CD4-positive, alpha-beta T cell treated with Interleukin-1 beta for 1 hour (primary cell): ENCODE measurements at places on chromosomes 7 and 10.

- DNase-seq = no peak
Observed at GRCh38 chr10:132272231-132272971, 35.3 kb downstream of the STK32C start.

GRCh38 chr7:51817694-51818225, 501.2 kb upstream of the COBL start:
- DNase-seq = no peak

DNA sequence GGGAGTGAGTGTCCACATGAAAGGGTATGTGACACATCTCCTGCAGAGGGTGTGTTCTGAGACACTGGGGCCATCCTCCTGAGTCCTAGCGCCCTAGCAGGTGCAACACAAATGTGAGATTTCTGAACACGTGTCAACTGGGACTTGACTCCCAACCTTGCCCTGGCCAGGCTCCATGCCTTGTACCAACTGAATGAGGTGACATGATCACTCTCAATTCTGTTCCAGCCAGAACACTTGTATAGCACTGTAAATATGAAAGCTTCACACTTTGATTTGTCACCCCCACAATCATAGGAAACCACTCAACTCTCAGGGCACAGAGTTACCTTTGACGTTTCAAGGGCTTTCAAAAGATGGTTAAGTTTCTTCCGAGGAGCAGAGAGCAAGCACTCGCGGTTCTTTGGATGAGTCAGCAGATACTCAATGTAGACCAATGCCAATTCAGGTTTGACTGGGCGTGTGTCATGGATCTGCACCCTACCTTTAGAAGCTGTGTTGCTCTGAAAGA, 48.6 kb downstream of the NCAPG2 start:
- peak; percentile 19 for DNase-seq

DNA sequence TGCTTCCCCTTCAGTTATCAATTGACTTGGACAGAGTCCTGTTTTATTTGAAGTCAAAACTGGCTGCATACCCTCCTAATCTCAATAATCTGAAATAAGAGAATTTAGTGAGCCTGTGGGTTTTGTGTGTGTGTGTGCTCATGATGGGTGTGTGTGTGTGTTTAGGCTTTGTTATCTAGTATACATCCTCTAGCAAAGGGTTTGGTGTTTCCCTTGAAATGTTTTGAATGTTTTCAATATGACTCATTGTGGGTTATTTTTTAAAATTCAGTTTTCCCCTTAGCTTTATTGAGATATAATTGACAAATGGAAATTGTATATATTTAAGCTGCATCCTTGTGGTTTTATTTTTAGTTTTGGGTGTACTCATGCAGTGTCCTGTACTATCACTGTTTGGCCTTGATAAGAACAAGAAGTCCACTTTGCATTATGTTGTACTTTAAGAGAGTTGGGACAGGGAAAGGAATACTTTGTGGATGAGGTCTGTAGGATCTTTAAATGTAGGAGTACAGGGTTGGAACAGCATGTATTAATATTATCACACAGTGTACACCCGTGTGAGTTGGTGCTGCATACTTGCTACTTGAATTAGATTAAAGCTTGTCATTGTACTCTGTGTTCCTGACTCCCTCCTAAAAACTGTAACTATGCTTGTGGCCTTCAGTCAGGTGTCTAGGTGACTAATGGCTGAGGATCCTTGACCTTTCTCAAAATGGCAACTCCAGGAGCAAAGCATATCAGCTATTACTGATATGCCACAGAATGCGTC, 58.3 kb downstream of the VCL start:
- DNase-seq = peak; percentile 8

DNA sequence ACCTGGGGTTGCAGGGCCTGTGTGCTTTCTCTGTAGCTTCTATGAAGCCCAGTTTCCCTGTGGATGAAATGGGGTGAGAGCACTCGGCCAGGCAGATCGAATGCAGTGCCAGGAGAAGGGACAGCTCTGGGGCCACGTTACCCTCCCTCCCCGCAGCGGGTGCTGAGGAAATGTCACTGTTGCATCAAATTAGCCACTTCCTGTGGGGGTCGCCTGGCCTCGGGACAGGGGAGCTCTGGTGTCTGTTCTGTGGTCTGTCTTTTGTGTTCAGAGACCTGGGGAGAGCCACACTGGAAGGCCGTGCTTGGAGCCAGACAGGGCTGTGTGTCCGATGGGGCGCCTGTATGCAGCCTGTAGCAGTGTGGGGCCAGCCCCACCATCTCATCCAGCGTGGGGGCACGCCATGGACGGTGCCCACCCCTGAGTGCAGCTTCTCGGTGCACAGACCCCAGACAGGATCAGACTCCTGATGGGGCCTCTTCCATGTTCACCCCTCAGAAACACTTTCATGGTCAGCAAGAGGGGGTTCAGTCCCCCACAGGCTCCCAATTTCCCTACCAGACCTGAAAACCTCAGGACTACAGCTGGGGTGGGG, 13.6 kb downstream of the TTYH3 start:
- DNase-seq = peak; percentile 46

- DNase-seq = no peak
Observed at GRCh38 chr7:101517304-101517703, 111.8 kb downstream of the MYL10 start.

DNA sequence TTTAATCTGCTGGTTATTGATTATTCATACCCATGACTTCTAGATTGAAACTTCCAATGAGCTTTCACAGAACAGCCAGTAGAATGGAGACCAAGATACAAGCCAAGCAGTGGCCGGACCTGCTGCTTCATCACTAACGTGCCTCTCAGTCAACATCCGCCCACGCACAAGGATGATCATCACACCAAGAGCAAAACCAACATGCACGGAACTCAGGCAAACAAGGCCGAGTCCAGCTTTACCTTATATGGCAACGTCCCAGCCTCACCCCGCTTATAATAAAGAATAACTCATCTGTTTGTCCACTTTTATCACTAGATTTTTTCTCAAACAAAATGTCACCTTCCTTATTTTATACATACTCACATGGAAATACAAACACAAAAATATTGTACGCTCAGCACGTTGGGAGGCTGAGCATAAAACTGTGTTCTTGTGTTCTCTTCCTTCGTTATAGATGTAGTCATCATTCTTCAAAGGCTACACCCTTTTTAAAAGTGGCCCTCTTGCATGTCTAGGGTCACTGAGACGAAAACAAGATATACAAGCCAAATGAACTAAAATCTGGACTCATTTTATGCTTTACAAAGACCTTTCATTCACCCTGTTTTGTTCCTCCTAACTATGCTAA, 122.7 kb downstream of the SFMBT2 start:
- no peak for DNase-seq

GRCh38 chr10:124016804-124017375, 76.5 kb downstream of the CHST15 start:
- no peak for DNase-seq

DNA sequence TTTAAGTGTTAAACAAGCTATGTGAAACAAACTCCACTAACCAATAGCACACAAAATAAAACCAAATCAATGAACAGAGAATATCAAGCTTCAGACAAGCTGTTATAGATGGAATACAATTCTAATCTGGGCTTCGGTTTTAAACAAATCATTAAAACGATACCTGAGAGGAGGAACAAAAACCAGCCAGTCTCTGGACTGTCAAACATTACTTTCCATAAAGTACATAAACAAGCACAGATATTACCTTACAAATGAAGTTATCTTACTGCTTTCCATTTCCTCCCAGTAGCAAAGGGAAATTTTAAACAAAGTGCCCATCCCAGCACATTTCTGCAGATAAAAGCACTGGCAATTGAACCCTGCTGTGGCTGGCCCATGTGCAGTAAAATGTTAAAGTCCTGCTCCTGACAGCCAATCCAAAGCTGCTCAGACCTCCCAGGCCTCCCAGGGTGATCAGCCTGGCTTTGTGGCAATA, 128.0 kb downstream of the NRCAM start:
- no peak for DNase-seq
